Caco-2 (cell line): ENCODE measurements at places on chromosomes 11 and 22. TPM values are rescaled to one million over a fixed set of nuclear protein-coding genes. Genes with fewer than 3 reads are reported as not detected.

DNA sequence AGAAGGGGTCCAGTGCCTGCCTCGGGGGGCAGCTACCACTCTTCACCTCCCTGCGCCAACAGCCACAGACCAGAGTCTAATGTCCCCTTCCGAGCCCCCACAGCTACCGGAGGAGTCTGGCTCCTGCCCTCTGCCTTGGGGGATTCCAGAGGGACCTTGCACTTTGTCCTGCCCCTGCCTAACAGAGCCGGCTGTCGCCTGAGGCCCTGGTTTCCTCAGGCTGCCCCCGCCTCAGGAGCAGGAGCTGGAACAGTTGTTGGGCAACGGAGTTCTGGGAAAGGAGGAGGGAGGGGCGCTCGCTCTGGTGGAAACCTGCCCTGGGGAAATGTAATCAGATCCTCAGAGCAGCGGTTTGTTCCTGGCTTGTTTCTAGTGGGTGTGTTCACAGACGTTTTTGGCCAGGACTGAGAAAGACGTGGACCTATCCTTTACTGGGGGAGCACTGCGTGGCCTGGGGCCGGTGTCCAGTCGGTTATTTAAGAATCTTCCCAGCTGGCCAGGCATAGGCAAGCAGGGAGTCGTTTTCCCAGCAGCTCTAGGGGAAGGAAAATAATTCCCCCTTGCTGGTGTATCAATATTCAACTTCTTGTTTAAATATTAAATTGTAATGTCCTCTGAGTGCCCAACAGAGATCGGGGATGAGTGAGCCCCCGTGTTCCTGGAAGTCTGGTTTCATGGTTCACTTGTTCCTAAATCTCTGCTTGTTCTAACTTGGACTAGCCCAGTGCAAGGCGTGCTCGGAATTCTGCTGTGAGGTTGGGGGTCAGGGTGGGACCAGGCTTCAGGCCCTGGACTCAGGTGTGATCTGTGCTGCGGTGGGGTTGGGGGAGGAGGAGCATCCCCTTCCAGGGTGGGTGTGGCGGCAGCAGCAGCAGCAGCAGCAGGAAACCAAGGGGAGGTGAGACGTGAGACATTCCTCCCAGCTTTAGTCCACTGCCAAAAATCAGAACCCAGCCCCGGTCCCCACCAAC, 32.1 kb downstream of the A4GALT start:
- H3K27me3 ChIP-seq: no peaks in the 10 kb centered on the region
- peaks cover 46% of the 10 kb centered on the region for H3K4me1 ChIP-seq
- peak; percentile 93 for DNase-seq
- peak overlapping the region; percentile 87 for H3K27ac ChIP-seq
- H3K4me3 ChIP-seq: no peak overlapping the region

GRCh38 chr11:63510360-63511047, 4.6 kb downstream of the LGALS12 start:
- H3K36me3 ChIP-seq: no peaks in the 10 kb centered on the region
- H3K4me3 ChIP-seq: no peak overlapping the region
- no peak overlapping the region for H3K27ac ChIP-seq
- DNase-seq: no peak

- no peaks in the 10 kb centered on the region for H3K4me1 ChIP-seq
- H3K27me3 ChIP-seq: no peaks in the 10 kb centered on the region
- no peaks in the 10 kb centered on the region for H3K36me3 ChIP-seq
- no peak overlapping the region for H3K27ac ChIP-seq
These were observed 70.1 kb downstream of the FAM181B start for GRCh38 chr11:82663535-82663934.

DNA sequence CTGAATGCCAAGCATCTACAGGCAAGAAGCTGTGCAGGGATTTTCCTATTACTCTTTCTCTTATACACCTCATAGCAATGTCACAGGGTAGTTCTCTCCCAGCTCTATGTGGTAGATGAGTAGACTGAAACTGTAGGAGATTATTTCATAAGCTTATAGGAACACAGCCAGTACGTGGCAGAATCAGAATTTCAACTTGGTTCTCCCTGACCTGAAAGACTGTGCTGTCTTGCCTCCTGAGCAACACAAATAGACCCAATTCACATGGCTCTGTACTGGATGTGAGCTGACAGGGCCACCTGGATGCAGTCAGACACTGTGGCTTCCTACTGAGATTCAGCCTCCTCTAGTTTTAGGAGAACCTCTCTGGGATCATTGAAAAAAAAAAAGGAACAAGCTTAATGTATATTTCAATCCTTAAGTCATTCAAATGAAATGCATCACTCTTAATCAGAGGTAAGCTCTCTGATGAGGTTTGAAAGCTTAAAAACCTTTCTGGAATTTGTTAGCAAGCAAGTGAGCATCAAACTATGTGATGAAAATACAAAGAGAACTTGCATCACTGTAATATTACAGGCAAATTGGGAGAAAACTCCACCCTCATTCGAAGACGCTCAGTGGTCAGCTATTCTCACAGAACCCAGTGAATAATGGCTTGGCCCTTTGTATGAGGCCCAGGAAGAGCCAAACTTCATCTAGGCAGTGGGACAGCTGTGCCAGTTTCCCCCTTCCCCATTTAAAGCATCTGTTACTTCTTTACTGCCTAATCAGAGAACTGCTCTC, 1039.3 kb downstream of the NTM start:
- no peaks in the 10 kb centered on the region for H3K4me1 ChIP-seq
- no peak overlapping the region for H3K27ac ChIP-seq
- H3K4me3 ChIP-seq: no peak overlapping the region
- DNase-seq: no peak
- no peaks in the 10 kb centered on the region for H3K36me3 ChIP-seq

DNA sequence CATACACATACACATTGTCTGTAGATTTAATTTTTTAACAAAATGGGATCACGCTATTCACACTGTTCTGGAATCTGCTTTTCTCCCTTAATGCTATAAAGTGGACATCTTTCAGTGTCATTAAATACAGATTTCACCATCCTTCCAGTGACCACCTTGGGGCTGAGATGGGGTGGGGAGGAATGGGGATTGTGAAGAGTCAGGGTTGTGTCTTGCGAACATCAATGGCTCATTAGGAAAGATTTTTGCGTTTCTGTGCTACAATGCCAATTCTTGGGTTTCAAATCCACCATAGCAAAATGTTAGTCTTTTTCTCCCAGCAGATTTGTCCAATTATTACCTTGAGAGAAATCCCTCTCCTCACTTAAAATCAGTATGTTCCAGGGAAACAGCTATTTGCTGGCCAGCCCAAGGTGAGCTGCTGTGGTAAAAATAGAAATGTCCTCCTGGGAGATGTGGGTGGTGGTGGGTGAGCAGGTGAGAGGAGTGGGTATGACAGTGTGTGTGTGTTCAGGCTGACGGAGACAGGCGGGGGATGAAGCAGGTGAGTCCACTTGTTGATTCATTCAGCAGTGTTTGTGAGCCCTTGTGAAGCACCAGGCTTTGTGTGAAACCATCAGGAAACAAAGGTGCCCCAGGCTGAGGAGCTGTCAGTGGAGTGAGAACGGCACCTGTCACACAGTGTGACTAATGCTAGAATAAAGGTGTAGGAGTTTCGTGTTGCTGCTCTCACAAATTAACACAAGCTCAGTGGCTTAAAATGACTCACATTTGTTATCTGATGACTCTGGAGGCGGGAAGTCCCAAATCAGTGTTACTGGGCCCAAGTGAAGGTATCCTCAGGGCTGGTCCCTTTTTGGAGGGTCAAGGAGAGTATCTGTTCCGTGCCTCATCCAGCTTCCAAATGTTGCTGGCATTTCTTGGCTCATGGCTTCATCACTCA, 1.7 kb upstream of the CBX6 start:
- H3K4me3 ChIP-seq: peak overlapping the region; percentile 53
- H3K27ac ChIP-seq: peak overlapping the region; percentile 90

- peaks cover 21% of the 10 kb centered on the region for H3K36me3 ChIP-seq
- H3K27ac ChIP-seq: peak overlapping the region; percentile 95
- H3K27me3 ChIP-seq: no peaks in the 10 kb centered on the region
These were observed 1.4 kb downstream of the UCP2 start for GRCh38 chr11:73981051-73981805.

DNA sequence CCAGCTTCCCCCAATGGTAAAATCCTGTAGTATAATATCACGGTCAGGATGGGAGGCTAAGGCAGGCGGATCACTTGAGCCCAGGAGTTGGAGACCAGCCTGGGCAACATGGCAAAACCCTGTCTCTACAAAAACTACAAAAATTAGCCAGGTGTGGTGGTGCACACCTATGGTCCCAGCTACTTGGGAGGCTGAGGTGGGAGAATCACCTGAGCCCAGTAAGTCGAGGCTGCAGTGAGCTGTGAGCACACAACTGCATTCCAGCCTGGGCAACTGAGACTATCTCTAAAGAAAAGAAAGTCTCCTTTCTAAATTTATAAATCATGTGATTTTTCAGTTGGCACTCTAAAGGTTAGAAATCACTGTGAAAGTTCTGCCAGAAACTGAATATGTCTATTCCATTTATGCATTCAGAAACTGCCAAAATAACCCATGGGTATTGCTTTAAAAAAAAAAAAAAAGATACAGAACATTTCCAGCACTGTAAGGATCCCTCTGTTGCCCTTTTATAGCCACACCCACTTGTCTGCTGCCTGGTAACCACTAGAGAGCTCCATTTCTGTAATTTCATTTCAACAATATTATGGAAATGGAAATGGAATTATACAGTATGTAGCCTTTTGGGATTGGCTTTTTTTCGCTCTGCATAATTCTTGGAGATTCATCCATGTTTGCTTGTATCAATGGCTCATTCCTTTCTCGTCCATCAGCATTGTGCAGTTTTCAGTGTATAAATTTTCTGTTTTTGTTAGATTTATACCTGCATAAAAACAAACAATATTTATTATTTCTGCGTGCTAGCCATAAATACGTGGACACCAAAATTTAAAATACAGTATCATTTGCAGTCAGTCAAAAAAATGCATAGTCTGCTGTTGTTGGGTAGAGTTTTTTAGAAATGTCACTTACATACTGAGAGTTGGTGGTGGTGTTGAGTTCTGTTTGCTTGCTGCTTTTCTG, 9.4 kb downstream of the CDC45 start:
- no peak overlapping the region for H3K27ac ChIP-seq
- DNase-seq: no peak
- no peaks in the 10 kb centered on the region for H3K36me3 ChIP-seq
- H3K27me3 ChIP-seq: no peaks in the 10 kb centered on the region

DNA sequence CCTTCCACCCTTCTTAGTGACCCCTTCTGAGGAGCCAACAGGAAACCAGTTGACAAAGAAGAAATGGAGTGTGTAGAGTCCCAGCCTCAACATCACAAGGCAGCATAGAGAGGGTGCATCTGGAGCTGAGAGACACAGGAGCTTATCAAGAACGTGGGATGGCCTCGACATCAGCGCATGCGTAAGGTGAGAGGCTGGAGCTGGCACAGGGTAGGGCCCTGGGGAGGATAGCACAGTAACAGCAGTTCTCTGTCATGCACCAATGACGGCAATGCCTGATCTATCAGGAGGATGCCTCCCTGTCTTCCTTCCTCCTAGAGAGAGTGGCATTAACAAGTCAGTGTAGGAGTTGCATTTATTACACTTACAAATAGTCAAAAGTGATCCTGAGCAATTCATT, 426.1 kb downstream of the NTM start:
- DNase-seq: no peak
- no peaks in the 10 kb centered on the region for H3K27me3 ChIP-seq
- H3K4me1 ChIP-seq: no peaks in the 10 kb centered on the region
- H3K4me3 ChIP-seq: no peak overlapping the region
- no peak overlapping the region for H3K27ac ChIP-seq

DNA sequence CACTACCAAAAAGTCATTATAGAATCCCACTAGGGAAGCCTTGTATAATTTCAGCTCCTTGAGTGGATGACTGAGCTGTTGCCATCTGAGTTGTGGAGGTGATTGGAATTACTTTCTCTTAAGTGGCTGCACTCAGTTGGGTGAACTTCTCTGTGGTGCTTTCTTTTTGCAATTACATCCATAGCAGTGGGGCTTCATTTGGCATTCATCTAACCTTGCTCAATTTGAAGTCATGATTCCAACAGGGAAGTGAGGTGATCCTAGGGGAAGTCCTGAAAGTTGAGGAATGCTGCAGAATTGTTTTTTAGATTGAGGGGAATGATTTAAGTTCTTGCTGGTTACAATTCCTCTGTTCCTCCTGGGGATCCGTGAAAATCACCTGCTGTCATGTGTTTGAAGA, 39.6 kb downstream of the ARHGAP42 start:
- peaks cover 6% of the 10 kb centered on the region for H3K4me1 ChIP-seq
- H3K27ac ChIP-seq: no peak overlapping the region
- H3K27me3 ChIP-seq: no peaks in the 10 kb centered on the region
- no peak for DNase-seq
- H3K4me3 ChIP-seq: no peak overlapping the region

DNA sequence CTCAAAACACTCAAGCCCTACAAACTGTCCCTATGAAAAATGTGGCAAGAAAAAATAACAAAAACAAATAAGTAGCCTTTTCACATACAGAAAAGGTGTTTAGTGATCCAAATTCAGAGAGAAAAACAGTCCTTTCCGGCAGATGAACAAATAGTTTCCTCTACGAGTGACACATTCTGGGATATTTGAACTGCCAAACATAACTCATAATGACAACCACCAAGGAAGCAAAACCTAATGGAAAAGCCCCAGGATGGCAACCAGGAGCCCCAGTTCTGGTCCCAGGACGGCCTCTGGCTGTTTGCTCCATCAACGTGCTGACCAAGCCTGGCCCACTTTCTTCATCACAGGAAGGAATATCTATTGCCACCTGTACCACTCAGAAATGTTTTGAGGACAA, 6.0 kb downstream of the PACSIN2 start:
- peaks cover 80% of the 10 kb centered on the region for H3K4me1 ChIP-seq
- no peaks in the 10 kb centered on the region; the same call in 1 of the 2 replicates for H3K36me3 ChIP-seq
- DNase-seq: no peak
- no peaks in the 10 kb centered on the region for H3K27me3 ChIP-seq

DNA sequence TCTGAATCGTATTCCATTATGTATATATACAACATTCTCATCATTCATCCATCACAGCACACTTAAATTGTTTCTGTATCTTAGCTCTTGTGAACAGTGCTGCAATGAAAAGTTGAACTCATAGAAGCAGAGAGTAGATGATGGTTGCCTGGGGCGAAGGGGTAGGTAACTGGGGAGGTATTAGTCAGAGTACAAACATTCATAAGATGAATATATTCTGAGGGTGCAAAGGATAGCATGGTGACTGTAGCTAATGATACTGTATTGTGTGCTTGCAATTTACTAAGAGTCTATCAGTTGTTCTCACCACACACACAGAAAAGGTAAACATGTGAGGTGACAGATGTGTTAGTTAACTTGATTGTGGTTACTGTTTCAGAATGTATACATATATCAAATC, 12.6 kb upstream of the RFPL2 start:
- DNase-seq: no peak
- H3K27ac ChIP-seq: no peak overlapping the region
- no peak overlapping the region for H3K4me3 ChIP-seq
- H3K4me1 ChIP-seq: no peaks in the 10 kb centered on the region
- H3K27me3 ChIP-seq: no peaks in the 10 kb centered on the region
- no peaks in the 10 kb centered on the region for H3K36me3 ChIP-seq

The RFPL1 gene
- total RNA-seq: not detected in 2 replicates

The UQCR10 gene
- 147 and 148 TPM in 2 replicates for total RNA-seq

The NECTIN1 gene
- 60.1 and 63.6 TPM in 2 replicates for total RNA-seq

The TTC12 gene
- 19.4 and 20.8 TPM in 2 replicates for total RNA-seq

The PICALM gene
- 321 and 331 TPM in 2 replicates for total RNA-seq
